ENCODE measurements at places on chromosomes 6 and 20. TPM values are rescaled to one million over a fixed set of nuclear protein-coding genes. Genes with fewer than 3 reads are reported as not detected.

The CLPSL1 gene
- total RNA-seq, result not detected

The DSN1 gene
- total RNA-seq, result 23.2 TPM

The HAO1 gene
- total RNA-seq, result not detected

The PKHD1 gene
- total RNA-seq, result not detected

The NKX2-4 gene
- not detected for total RNA-seq

The WFDC12 gene
- not detected for total RNA-seq

- H3K36me3 ChIP-seq, result no peaks in the 10 kb centered on the region
- H3K27me3 ChIP-seq, result peaks cover 2% of the 10 kb centered on the region
- no peak overlapping the region for H3K4me3 ChIP-seq
- H3K4me1 ChIP-seq, result no peaks in the 10 kb centered on the region
- DNase-seq, result no peak
Measured at GRCh38 chr6:3389390-3390167, 67.3 kb downstream of the SLC22A23 start.

DNA sequence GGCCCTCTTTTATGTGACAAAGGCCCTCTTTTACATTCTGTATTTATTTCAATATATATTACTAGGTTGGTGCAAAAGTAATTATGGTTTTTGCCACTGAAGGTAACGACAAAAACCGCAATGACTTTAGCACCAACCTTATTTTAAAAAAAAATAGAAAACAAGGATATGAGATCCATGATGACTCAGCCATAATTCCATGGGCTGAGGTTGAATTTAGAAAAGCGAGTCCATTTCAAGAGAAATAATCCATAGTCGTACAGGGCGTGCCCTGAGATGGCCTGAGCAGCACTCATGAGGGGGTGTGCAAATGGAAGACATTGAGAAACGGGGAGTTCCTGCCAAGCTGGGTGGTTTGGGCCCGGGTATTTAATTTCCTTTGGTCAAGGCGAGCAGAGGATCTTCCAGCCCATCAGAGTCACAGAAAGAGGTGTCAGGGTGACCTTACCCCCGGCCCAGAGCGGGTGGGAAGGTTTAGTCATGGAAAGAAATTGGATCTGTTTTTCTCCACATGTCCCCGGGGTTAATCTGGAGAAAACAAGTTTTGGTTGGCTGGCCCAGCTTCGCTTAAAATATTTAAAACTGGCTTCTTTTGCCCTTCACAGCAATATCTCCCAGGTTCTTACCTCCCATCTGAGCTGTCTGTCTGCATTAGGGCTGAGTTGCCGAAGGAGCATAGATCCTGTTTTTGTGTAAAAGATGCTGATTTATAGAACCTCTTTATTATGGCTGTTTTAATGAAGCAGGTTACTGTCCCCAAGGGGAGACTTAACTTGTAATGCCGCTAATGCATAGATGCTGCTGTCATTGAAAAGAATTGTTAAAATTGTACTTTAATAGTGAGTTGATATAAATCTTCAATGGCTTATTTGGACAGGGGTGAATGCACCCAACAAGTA, 255.6 kb downstream of the PREX1 start:
- no peaks in the 10 kb centered on the region for H3K36me3 ChIP-seq
- H3K4me3 ChIP-seq, result no peak overlapping the region
- no peak for DNase-seq
- no peak overlapping the region for H3K27ac ChIP-seq

All from activated T-helper 1 cell treated with anti-CD3 and anti-CD28 coated beads, Interleukin-12 subunit alpha, Interleukin-12 subunit beta, Interleukin-2, Interleukin-4 antibody, amounts not matched to agents 30 ng/mL and 10 ng/mL and 1 ng/mL, durations not matched to agents 14 hours and 24 hours and 36 hours (primary cell).